WTC11 (cell line): ENCODE measurements at places on chromosomes 11 and 22.
A peak's percentile ranks its signal among the peaks of the same experiment; 100 is the strongest.

DNA sequence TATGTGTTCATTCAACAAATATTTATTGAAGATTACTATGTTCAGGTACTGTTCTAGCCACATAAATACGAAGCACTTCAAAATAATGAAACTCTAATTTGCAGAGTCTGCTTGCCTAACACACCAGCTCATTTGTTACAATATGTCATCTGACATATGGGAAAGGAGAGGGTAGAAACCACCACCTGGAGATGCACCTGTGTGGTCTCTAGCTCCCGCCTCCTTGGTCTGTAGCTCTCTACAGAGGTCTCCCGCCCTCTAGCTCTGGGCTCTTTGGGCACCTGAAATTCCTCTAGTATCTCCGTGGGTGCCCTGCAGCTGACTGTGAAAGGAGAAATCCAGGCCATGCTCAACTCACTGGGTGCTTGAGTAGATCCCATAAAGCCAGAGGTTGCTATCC lies 51.4 kb upstream of the DBX1 start:
- H3K36me3 ChIP-seq = no peaks in the 10 kb centered on the region
- no peak overlapping the region for H3K27ac ChIP-seq
- H3K4me1 ChIP-seq = peaks cover 27% of the 10 kb centered on the region
- peaks cover 79% of the 10 kb centered on the region for H3K27me3 ChIP-seq
- H3K4me3 ChIP-seq = no peak overlapping the region

- H3K27me3 ChIP-seq = no peaks in the 10 kb centered on the region; the same call in 1 of the 2 replicates
- H3K36me3 ChIP-seq = no peaks in the 10 kb centered on the region; the same call in 1 of the 2 replicates
- peaks cover 6% of the 10 kb centered on the region for H3K4me1 ChIP-seq
- H3K27ac ChIP-seq = peak overlapping the region; percentile 100
- H3K4me3 ChIP-seq = peak overlapping the region; percentile 100
Measured at GRCh38 chr11:18526130-18526520, 617 bp downstream of the TSG101 start.

- H3K27ac ChIP-seq = no peak overlapping the region
- peaks cover 7% of the 10 kb centered on the region; the same call in 1 of the 2 replicates for H3K27me3 ChIP-seq
- H3K4me3 ChIP-seq = no peak overlapping the region
- no peaks in the 10 kb centered on the region for H3K36me3 ChIP-seq
- DNase-seq = no peak
- H3K4me1 ChIP-seq = no peaks in the 10 kb centered on the region
Measured at GRCh38 chr11:64960719-64961118, 11.2 kb downstream of the MAJIN start.

DNA sequence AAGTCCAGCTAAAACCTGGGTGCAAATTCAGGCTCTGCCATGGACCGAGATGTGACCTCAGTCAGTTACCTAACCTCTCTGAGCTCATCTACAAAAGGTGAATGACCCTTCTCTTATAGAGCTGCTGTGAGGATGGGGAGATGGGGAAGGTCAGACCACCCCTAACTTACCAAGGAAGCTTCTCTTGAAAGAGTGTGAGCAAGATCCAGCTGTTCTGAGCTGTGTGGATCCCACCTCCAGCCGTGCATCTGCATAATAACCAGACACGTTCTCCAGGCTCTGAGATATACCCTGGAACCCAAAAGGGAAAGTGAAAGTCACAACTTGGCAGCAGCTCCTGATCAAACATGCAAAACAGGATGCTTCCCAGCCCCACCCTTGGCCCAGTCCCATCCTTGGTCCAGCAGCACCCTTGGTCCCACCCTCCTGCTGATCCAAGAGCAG lies at the start of gene APOL3:
Gene APOL3, minus strand, starts transcription at position 257 of the 444 bp plus-strand sequence. CDS start 11,700 bp downstream, outside the sequence.
- peaks cover 29% of the 10 kb centered on the region for H3K4me1 ChIP-seq
- no peaks in the 10 kb centered on the region for H3K36me3 ChIP-seq
- H3K4me3 ChIP-seq = no peak within 1 kb of the TSS
- H3K27me3 ChIP-seq = no peaks in the 10 kb centered on the region
- H3K27ac ChIP-seq = no peak within 1 kb of the TSS

DNA sequence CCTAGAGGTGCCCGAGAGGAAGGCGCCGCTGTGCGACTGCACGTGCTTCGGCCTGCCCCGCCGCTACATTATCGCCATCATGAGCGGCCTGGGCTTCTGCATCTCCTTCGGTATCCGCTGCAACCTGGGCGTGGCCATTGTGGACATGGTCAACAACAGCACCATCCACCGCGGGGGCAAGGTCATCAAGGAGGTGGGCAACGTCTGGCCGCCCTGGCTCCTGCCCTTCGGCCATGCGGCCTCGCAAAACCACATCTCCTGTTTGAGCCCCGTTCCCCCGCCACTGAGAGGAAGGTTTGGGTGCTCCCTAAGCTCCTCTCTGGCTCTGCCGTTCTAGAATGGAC lies 3.4 kb downstream of the SLC17A6 start:
- peaks cover 74% of the 10 kb centered on the region for H3K4me1 ChIP-seq
- H3K27me3 ChIP-seq = peaks cover 72% of the 10 kb centered on the region
- DNase-seq = peak; percentile 41
- no peaks in the 10 kb centered on the region for H3K36me3 ChIP-seq
- H3K4me3 ChIP-seq = peak overlapping the region; percentile 78

GRCh38 chr22:35541254-35541748 lies 670 bp downstream of the RASD2 start:
- peak overlapping the region; percentile 60 for H3K4me3 ChIP-seq
- H3K36me3 ChIP-seq = no peaks in the 10 kb centered on the region
- H3K27me3 ChIP-seq = peaks cover 32% of the 10 kb centered on the region
- no peak overlapping the region for H3K27ac ChIP-seq
- peaks cover 31% of the 10 kb centered on the region for H3K4me1 ChIP-seq
